Left cardiac atrium (tissue), 4 donors: ENCODE measurements at places on chromosomes 7 and 10. TPM values are rescaled to one million over a fixed set of nuclear protein-coding genes. Genes with fewer than 3 reads are reported as not detected.
A peak's percentile ranks its signal among the peaks of the same experiment; 100 is the strongest.

DNA sequence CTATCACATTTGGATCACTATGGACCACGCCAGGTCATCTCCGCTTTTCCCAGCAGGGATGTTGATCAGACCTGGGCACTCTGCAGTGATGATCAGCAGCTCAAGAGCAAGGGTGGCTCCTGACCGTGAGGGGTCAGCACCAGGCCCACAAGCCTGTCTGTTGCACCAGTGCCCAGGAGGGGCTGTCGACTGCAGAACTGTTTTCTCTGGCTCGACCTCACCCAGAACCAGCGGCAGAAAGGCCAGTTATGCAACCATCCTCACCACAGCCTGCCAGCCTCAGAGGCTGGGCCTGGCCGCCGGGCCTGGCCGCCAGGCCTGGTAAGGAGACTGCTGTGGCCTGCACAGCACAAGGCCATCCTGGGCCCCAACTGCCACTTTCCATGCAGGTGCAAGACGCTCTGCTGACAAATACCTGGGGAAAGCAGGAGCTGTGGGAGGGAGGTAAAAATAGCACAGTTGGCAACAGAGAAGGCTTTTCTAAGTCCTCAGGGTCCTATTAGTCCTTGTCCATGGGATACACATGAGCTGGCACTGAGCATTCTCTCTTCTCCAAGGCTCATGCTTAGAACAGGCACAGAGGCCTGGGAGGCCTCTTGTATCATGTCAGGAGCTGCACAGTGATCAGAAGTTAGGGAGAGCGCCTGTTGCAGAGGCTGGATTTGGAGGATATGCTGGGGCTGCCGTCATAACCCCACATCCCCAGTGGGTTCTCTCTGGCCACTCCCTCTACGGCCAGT lies 17.5 kb downstream of the KCNMA1 start:
- DNase-seq = no peak

GRCh38 chr7:116120839-116121238 lies 89.5 kb upstream of the TES start:
- DNase-seq = no peak

The AIMP2 gene
- total RNA-seq = 31.5 TPM

The LRRC17 gene
- 2.5 TPM for total RNA-seq

The LIPN gene
- not detected for total RNA-seq

GRCh38 chr7:84697506-84697905 lies 489.4 kb downstream of the SEMA3D start:
- DNase-seq = no peak

DNA sequence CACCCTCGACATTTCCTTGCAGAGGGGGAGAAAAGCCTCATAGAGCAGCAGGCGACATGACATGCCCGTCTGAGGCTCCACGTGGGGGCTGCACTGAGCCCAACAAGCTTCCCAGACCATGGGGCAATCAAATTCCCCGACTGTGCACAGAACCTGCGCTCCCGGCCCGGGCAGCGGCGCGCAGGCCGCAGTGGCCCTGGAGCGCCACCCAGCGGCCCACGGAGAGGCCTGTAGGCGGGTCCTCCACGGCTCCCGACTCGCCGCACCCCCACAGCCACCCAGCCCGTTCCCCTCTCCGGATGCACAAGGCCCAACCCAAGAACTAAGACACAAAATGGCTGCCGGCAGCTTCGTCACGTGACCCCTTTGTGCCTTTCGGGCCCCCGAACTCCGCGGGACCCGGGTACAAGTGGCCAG lies 816 bp downstream of the EPC1 start:
- peak; percentile 97 for DNase-seq

GRCh38 chr7:141123522-141123921 lies 49.7 kb downstream of the TMEM178B start:
- DNase-seq = no peak

- no peak for DNase-seq
Observed at GRCh38 chr10:93440591-93441091, 41.5 kb downstream of the MYOF start.

GRCh38 chr10:36670621-36671402 lies 454.6 kb upstream of the ANKRD30A start:
- no peak for DNase-seq

The TRPV5 gene
- total RNA-seq = not detected

GRCh38 chr10:106751091-106751490 lies 413.4 kb downstream of the SORCS1 start:
- no peak for DNase-seq

The PSD gene
- total RNA-seq = 3.4 TPM

DNA sequence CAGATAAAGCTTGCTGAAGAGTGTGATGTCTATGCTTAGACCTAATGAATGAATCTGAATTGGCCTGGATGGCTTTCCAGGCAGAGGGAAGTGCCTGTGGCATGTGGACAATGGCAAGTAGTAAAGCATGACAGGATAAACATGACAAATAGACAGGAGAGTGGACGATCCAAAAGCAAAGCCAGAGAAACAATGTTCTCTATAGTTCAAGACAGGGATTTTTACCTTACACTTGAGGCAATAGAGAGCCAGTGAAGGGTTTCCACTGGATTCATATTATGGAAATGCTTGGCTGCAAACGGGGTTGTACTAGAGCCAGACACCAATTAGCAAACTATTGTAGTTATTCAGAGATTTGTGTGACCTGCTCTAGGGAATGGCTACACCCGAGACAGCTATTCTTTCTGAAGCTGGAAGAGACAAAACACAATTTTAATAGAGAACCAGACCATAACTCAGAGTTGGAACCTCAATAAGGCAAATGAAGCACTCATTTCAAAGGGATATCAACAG lies 2.3 kb downstream of the AGMO start:
- DNase-seq = no peak

The LRRTM3 gene
- not detected for total RNA-seq

The C7orf57 gene
- 0.12 TPM for total RNA-seq

GRCh38 chr7:73602721-73603651 lies 21.3 kb downstream of the MLXIPL start:
- no peak for DNase-seq

- DNase-seq = no peak
Observed at GRCh38 chr10:122010405-122011050, 21.6 kb downstream of the TACC2 start.

The RBP4 gene
- 165 TPM for total RNA-seq

DNA sequence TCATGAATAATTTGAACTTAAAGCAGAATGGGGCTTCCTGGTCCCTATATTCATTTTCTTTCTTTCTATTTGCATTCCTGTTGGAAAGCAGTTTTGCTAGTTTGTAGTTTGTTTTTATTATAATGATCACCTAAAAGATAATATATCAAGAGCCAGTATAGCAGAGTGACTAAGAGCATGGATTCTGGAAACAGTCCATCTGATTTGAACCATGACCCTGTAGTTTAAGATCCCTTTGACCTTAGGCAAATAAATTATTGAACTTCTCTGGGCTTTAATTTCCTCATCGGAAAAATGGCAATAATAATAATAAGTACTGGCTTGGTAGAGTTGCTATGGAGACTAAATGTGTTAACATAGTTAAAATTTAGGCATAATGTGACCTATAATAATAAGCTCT lies 76.1 kb downstream of the DGKB start:
- DNase-seq = no peak

GRCh38 chr10:132457328-132458070 lies 60.5 kb downstream of the PWWP2B start:
- peak; percentile 23 for DNase-seq

The NUTM2E gene
- not detected for total RNA-seq

DNA sequence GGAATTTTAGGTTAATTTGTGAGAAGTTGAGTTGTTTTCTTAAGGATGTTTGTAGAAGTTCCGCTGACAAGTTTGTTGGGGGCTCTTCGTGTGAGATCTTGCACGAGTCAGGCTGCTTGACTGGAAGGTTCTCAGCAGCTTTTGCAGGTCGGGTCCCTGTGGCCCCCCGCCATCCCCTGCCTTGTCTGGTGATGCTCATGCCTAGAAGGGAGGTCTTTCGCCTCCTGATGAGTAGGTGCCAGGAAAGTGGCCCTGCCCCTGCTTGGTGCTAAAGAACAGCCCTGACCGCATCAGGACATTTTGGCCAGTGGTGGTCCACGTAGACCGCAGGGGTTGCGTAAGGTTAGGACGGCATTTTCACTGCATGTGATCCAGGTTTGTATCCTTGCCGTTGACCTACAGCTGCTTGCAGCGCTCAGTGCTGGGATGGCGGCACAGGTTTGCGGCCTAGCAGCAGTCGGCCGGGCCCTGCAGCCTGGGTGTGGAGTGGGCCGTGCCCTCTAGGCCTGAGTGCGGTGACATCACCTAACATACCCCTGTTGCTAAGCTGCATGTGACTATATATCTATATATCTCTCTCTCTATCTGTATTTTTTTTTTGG lies 62.4 kb downstream of the DNAJB6 start:
- no peak for DNase-seq

- no peak for DNase-seq
Observed at GRCh38 chr7:103990991-103991390, 1.5 kb upstream of the RELN start.

- no peak for DNase-seq
Observed at GRCh38 chr10:5573319-5573950, 48.7 kb downstream of the CALML3 start.

- no peak for DNase-seq
Observed at GRCh38 chr10:71265618-71266146, 53.3 kb downstream of the UNC5B start.

GRCh38 chr10:129899276-129900130 lies 64.6 kb downstream of the EBF3 start:
- peak; percentile 4 for DNase-seq

DNA sequence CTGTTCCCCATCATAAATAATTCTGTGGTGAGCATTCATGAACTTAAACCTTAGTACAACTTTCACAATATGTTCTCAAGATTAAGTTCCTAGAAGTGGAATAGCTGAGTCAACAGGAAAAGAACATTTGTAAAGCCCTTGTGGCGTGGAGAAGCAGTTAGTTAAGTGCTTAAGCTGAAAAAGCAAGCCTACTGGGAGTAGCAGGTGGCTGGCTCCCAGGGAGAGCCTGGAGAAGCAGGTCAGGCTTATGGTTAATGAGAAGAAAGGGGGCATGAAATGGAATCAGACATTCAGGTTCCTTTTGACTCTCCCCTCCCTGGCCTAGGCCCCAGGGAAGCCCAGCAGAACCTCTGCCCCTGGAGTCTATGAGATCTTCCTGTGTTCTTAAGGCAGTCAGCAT lies 35.3 kb downstream of the VSTM4 start:
- no peak for DNase-seq

The ADAM22 gene
- 4.3 TPM for total RNA-seq

GRCh38 chr7:99451936-99452335 lies 13.2 kb downstream of the CPSF4 start:
- no peak for DNase-seq

The AKR1E2 gene
- total RNA-seq = 7.5 TPM

DNA sequence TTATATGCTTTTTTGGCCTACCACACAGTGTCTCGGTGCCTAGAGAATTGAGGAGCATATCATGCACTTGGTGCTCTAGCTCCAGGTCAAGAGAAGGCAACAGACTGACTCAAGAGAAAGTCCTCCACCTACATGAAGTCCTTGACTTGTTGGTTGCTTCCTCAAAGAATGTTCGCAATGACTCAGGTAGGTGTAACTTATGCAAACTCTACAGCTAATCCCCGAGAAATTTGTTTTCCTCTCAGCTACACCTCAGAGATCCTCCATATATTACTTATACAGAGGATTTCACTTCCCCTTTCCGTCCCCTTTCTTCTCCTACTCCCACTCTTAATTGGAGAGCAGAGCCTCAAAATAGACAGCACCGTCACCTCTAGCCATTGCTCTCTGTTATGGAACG lies 1013.1 kb downstream of the KCNMA1 start:
- DNase-seq = no peak

DNA sequence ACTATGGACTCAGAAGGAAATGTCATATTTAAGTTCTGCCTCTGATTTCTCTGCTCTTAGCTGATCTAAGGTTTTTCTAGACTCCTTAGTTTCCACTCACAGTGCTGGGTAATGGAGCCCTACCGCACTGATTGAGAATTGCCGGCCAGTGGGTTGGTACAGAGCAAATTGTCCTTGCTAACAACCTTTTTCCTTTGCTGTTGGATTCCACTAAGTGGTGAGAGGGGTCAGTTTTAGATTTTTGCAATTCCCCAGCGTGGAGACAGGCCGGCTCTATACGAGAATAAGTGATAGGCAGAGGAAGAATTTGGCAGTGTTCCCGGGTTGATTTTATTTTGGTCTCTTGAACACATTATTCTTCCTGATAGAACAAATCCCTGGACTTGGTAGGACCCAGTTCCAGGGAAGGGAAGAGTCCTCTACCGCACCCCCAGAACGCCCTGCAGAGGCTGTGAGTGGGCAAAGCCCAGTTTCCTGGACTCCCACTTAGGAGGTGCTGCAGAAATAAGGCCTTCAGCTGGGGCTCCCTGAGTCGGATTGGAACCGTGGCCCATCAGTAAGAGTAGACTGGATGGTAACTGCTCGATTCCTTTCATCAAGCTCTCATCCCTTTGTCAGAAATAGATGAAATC lies 3.0 kb upstream of the NRP1 start:
- peak; percentile 22 for DNase-seq

DNA sequence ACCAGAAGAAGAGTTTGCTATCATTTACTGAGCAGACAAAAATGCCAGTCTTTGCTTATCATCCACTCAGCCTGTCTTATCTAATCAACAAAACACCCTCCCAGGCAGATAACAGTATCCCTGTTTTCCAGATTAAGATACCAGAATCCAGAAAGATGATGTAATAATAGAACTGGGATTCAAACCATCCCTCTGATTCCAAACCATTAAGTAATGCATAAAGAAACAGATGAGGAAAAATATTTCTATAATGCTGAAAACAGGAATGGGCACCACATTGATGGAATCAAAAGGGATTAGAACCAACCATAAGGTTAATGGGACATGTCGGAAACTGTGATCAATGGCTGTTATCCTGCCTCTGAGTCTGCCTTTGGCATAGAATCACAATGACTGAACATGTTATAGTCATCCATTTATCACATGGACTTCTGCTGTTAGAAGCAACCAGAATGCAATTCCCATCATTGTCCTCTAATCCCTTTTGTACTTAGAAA lies 92.1 kb upstream of the RSU1 start:
- no peak for DNase-seq

GRCh38 chr7:102417105-102417504 lies 16.3 kb upstream of the ORAI2 start:
- no peak for DNase-seq

- DNase-seq = no peak
Observed at GRCh38 chr10:124563320-124564040, 101.9 kb downstream of the LHPP start.

The VPS37D gene
- total RNA-seq = 1.4 TPM

The AKR1C3 gene
- 91.3 TPM for total RNA-seq

DNA sequence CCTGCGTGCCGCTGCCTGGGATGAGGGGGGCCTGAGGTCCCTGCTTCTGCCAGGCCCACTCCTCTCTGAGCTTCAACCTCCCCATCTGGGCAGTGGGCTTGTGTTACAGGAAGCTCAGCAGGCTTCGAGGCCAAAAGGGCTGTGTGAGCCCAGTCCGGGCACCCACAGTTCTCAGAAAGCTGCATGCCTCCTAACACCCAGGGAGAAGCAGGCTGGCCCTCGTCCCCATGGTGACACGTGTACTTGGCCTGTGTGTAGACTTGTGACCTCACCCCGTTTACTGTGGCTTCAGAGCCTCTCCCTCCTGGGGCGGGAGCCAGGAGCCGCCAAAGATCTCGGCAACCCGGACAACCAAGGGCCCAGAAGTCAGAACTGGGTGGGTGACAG lies 2.2 kb upstream of the GRIFIN start:
- peak; percentile 76 for DNase-seq

The ZNF467 gene
- 7.9 TPM for total RNA-seq
